ENCODE measurements at places on chromosomes 2 and 18.

- DNase-seq = no peak
These were observed 83.0 kb downstream of the ACSL3 start for GRCh38 chr2:222943820-222944219.

- DNase-seq = no peak
These were observed 18.2 kb downstream of the IGFBP2 start for GRCh38 chr2:216651351-216651881.

DNA sequence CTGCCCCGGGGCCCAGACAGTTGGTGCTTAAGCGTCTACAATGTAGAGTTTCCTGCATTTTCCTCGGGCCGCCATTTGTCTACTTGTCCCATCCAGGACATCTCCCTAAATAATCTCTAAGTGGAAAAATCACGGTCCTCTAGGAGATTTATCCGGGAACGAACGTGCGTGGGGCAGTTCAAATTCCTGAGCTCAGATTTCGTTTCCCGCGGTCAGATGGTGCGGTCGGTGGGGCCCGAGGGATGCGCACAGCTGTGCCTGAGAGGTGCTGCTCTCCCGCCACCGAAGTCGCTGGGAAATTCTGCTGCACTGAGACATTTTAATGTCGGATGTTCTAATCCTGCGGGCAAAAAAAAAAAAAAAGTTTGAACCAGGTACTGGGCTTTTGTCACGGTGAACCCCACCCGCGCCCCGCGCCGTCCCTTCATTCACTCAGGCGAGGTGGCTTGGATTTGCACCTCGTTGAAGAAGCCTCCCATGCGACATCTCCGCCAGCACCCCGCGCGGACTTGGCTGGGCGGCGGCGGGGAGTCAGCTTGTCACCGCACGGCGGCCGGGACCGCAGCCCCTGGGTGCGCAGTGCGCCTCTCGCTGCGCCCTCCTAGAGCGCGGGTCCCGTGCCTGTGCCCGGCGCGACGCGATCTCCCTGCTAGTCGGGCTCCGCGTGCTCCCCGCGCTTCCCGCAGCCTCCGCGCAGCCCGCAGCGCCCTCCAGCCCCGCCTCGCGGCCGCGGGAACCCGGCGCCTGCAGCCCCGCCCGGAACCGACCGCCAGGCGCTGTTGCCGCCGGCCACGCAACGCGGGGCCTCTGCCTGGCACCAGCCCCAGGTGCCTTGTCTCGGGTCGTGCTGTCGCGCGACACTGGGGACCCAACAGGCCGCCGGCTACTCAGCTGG, 191.9 kb upstream of the TCF4 start:
- DNase-seq = no peak

- DNase-seq = peak; percentile 35
These were observed 23.0 kb downstream of the ERMN start for GRCh38 chr2:157302492-157303099.

DNA sequence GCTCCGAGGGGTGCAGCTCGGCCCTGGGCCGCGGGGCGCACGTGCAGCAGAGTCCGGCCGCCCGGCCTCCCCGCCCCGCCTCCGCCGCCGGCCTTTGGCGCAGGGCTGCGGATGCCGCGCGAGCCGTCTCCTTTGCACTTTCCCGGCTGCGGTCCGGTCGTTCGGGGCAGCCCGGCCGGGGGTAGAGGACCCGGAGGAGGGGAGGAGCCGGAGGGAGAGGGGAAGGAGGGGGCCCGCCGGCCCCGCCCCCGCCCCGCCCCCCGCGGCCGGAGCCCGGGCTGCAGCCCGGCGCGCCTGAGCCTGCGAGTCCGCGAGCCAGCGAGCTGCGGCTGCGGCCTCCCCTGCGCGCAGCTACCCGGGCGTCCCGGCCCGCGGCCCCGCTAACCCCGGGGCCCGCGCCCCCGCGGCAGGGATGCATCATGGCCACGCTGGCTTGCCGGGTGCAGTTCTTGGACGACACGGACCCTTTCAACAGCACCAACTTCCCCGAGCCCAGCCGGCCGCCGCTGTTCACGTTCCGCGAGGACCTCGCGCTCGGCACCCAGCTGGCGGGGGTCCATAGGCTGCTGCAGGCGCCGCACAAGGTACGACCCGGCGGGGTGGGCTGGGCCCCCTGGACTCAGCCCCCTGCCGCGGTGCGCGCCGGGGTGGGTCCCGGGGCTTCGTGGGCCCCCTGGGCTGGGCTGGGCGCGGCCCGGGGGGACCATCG, at the start of gene FHOD3:
Gene FHOD3 (plus strand): TSS at position 297 of the 709 bp plus-strand sequence. CDS start 123 bp downstream, at position 420.
- DNase-seq = no peak

DNA sequence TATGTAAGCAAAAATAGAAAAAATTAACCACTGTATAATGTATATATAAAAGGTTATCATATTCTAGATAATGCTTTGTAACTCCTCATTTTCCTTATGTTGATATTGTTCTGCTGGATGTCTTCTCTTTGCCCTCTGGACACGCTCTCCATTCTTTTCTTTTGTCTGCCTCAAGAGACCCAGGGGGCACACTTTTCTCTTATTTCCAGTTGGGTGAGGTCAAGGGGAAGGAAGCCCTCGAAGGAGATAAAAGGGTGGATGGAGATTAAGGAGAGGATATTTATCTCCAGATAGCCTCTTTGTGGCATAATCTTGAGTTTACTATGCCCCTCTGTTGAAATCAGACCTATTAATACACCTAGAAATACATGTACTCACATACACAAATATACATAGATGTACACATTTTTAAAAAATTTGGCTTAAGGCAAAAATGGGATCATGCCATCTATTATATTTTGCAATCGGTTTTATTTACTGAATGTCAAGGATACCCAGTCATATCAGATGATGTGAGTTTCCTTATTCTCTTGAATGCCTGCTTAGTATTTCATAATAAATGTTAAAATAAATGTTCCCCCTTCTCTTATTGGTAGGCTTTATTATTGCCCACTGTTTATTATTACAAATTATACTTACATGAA, 65.3 kb downstream of the LCLAT1 start:
- no peak for DNase-seq

GRCh38 chr2:98532756-98533155, 75.6 kb downstream of the COA5 start:
- no peak for DNase-seq

- DNase-seq = no peak
These were observed 287.3 kb downstream of the TNS1 start for GRCh38 chr2:217715484-217715883.

- DNase-seq = no peak
These were observed 791.1 kb upstream of the SOX11 start for GRCh38 chr2:4900861-4901770.

DNA sequence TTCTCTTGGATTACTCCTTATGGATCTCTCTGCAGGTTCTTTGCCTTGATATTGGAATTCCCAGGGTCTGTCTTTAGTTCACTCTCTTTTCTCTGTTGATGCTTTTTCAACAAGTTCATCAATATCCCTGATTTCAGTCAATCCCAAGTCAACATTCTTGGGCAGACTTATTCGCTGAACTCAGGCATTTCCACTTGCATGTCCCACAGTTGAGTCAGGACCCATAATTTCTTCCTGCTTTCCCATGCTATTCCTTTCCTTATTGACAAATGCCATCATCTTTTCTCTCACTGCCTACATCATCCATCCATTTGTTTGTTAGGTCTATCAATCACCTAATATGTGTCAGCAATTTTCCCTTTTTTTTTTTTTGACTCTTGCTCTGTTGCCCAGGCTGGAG, 11.6 kb downstream of the GPD2 start:
- DNase-seq = no peak

DNA sequence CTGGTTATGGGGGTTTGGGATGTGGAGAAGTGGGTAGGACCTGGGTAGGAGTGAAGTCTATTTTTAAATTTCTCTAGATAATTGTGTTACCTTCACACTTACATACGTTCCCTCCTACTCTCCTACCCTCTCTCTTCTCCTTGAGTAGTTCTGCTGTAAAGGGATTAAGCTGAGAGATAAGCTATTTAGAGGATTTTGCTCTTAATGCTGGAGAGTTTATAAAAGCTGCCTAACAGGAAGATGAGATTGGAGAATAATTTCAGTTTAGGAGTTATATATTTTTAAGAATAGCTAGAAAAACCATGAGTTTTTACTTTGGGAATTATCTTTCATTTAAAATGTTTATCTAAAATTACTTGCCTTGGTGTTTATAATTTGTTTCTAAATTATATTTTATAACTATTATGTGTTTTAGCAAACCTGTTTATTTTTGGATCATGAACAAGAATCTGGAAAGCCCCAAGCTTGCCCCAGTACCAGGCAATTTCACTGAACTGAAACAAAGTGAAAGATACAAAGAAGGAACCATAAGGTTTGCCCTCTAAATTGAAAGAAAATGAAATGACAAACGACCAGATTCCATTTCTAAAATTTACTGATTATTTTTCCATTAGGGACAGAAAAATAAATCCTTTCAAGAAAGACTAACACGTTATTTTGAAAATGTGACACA, 101.5 kb downstream of the ZNF532 start:
- DNase-seq = no peak

DNA sequence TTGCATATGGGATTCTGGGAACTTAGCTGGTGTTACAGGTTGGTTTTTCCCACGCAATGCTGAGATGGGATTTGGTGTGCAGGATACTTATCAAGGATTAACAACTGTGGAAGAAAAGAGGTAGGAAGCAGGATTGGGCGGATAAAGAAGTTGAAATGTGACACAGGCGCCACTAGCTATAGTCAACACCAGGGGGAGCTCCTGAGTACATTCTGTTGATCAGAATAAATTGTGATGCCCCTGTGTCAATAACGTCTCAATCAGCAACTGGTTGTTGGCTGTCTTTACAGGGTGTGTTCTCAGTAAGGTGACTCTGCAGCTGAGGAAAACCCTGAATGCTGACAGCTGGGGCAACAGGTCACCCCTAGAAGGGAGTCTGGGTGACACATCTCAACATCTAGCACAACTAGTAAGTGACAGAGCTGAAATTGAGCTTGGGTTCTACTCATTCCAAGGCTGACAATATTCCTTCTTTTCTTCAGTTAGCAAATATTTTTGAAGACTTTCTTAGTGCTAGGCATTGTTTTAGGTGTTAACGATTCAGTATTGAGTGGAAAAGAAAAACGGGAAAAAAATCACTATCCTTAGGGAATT, 143.0 kb downstream of the ARL6IP6 start:
- DNase-seq = no peak

- DNase-seq = no peak
These were observed 94.4 kb upstream of the TSPYL6 start for GRCh38 chr2:54350426-54350825.

- no peak for DNase-seq
These were observed 223.0 kb upstream of the DPP10 start for GRCh38 chr2:114219456-114219855.

- DNase-seq = peak; percentile 38
These were observed 70.8 kb upstream of the SMAD7 start for GRCh38 chr18:49021433-49022129.

- no peak for DNase-seq
These were observed 83.2 kb upstream of the AQP4 start for GRCh38 chr18:26948703-26949102.

GRCh38 chr2:153221087-153221486, 257.5 kb downstream of the RPRM start:
- DNase-seq = no peak

DNA sequence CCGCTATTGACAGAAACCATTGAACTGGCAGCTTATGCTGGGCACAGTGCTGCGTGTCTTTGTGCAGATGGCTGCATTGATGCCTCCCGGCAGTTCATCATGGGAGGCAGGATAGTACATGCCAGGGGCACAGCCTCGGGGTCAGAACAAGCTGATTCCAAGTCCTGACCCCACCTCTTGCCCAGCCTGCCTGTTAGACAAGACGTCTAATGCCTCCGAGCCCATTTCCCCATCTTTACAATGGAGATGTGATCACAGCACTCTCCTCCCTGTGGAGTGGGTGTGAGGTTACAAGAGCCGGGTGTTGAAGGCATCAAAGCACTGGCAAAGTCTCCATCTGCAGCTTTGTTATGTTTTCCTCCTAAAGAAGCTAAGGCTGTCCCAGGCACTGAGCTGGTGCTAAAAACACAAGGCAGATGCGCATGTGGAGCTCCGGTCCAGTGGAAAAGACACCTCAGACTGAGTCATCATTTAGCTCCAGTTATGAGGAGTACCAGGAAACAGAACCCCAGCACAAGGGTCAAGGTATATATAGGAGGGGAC, 125.7 kb upstream of the EPAS1 start:
- DNase-seq = no peak

DNA sequence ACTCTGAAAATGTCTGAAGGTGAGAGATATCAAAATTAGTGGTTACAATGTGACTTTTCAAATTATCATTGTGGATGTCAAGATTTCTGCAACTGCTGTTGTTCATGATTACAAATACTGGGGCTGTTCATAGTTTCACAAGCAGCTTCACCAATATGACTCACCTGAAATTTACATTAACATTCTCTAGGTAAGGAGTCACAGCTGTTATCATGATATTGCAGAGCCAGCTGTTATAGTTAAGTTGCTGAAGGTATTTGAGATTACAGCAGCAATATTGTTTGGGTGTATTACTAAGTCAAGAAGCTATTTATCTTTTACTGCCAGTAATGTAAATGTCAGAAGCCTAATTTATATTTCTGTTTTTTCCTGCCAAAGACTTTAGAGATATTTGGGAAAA, 140.0 kb downstream of the MC4R start:
- no peak for DNase-seq

DNA sequence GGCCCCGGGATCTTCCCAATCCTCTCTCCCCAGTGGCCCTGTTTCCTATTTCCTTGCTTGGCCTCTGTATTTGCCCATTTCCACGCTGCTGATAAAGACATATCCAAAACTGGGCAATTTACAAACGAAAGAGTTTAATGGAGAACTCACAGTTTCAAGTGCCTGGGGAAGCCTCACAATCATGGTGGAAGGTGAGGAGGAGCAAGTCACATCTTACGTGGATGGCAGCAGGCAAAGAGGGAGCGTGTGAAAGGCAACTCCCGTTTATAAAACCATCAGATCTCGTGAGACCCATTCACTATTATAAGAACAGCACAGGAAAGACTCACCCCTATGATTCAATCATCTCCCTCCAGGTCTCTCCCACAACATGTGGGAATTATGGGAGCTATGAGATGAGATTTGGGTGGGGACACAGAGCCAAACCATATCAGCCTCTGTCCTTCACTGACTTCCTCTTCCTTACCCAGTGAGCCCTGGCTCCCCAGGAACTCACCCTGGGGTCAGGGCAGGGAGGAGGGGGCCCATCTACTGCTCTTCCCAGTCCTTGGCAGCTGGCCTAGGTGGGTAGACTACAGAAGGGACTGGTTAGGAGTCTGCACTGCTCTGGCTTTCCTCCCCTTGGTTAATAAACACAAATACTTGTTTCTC, 105.8 kb upstream of the MYCN start:
- DNase-seq = no peak

GRCh38 chr2:239836021-239836765, 188.9 kb downstream of the NDUFA10 start:
- no peak for DNase-seq

- no peak for DNase-seq
These were observed 134.5 kb downstream of the MEIS1 start for GRCh38 chr2:66569321-66569851.

GRCh38 chr2:200056105-200056504, 100.7 kb downstream of the MAIP1 start:
- no peak for DNase-seq

Measured in activated CD4-positive, alpha-beta T cell treated with anti-CD3 and anti-CD28 coated beads for 4 hours (primary cell).